ENCODE measurements at places on chromosomes 7 and 10. TPM values are rescaled to one million over a fixed set of nuclear protein-coding genes. Genes with fewer than 3 reads are reported as not detected.

DPYSL4 gene
- total RNA-seq, result 15.2 TPM

GRCh38 chr10:72334196-72334824 lies 20.4 kb downstream of the DNAJB12 start:
- DNase-seq, result no peak

GRCh38 chr7:134502463-134503371 lies 24.6 kb upstream of the AKR1B10 start:
- no peak for DNase-seq

DNA sequence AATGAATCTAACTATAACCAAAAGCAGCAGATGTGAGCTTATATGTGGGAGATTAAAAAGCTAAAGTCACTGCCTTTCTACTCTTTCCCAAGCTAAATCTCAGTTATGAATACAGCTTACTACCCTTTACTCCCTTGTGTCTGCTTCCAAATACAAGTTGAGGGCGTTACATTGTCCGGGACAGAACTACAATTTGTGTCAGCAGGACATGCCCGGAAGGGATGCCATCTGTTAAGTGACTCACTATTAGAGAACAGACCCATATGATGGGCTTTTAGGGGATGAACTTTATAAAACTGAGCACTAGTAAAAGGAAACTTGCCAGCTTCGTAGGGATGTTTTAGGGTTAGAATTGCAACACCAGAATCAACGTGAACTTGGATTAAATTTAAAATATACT lies 299.7 kb upstream of the CSTF2T start:
- no peak for DNase-seq

DNA sequence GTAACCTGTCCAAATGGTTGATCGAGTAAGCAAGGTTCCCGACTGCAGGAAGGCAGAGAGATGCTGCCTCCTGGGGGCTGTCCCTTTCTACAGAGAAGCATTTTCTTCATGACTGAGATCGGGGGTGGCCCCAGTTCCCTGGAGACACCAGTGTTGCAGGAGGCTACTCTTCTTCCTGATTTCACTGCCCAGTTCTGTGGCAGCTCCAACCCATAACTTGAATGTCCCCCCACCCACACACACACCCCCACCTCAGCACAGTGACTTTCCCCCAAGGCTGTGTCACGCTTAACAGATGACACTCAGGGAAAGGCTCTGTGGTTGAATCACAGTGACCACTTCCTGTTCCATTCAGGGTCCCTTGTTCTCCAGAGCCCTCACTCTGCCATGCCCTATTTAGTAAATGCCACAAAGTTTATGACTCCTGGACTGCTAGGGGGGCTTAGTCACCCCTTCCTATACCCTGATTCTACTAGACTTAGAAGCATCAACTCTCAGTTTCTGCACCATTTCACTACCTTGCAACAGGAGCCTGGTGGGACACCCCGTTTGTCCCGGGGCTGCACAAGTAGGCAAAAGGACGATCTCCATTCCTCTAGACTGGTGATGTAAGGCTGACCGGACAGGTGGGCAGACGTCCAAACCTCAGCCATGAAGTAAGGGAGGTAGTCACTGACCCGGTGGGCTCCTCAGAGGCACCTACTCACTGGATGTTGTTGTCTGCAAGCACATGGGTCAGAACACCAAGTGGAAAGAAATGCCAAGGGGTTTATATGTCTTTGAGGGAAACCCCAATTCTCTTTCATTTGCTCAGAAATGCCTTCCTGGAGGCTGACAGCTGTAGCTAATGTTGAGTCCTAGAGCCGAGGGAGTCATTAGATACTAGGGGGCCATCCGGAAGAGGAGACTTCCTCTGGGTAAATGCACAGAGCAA lies 31.3 kb upstream of the SMC3 start:
- DNase-seq, result no peak

WBP1L gene
- total RNA-seq, result 26.2 TPM

DNA sequence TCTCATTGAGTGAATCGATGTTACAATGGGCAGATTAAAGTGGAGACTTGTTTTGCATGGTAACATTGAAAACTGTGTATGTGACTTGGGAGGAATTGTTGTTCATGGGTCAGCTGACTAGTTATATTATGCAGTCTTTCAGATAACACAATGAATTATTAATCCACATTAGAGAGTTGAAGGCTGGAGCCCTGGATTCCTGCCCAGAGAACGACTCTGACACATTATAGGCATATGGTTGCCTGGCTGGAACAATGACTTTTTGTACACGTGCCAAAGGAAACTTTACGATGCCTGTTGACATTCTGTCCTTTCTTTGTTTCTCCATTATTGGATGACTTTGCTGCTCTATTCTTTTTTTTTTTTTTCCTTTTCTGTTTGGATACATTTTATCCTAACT lies 52.3 kb upstream of the TMEM229A start:
- DNase-seq, result no peak

DNA sequence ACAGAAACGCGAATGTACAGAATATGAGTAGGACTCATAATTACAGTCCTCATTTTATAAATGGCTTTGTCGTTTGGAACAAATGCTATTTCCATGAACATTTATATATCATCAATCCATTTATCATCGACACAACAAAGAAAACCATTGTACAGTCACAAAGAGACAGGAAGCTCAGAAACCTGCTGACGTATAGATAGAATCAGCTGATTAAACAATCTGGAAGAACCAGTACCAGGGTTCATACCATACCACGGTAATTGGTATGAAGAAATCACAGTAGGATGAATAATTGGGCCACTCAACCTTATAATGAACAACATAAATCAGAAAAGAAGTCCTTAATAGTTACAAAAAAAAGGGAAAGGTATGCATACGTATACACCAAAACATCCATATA lies 295.0 kb downstream of the PARD3 start:
- DNase-seq, result no peak

GRCh38 chr10:69807122-69807521 lies 5.4 kb downstream of the COL13A1 start:
- no peak for DNase-seq
